Activated CD4-positive, alpha-beta T cell treated with anti-CD3 and anti-CD28 coated beads for 48 hours (primary cell): ENCODE measurements at places on chromosomes 1 and 21.

DNA sequence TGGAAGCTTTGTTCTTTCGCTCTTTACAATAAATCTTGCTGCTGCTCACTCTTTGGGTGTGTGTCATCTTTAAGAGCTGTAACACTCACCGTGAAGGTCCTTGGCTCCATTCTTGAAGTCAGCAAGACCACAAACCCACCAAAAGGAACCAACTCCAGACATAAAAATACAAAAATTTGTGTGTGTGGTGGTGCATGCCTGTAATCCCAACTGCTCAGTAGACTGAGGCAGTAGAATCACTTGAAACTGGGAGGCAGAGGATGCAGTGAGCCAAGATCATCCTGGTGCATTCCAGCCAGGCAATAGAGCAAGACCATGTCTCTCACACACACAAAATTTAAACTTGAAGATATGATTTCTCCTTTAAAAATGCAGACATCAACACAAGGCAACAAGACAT, 1431.7 kb upstream of the B3GALT2 start:
- no peak for DNase-seq

DNA sequence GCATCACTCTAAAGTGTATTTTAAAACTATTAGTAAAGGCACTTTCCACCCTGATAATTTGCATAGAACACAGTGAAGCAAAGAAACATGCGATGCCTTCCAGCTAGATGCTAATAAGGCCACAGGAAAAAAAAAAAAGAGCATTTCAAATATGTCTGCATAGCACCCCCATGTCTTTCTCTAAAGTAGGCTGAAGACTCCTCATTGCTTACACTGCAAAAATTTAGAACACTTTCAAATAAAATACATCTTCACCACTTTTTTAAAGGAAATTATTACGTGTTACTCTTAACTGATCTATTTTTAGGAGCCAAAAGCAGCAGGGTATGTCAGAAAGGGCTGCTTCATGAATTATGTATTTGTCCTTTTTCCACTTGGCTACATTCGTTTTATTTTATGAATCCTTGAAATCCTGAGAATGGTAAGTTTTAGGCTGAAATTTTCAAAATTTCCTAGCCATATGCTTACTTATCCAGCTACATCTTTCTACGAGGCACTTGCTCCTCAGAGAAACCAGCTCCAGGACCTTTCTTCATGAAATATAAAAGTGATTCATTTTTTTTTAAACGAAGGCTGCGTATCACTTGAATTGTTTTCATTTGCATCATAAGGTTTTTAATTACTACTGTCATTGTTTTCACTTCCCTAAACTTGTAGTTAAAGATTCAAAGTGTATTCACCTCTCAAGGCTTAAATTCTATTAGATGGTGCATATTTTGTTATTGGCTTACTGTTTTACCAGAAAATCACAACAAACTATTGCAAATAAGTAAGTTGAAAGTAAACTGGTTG, 513.0 kb downstream of the PTPRC start:
- DNase-seq = no peak

- no peak for DNase-seq
Measured at GRCh38 chr21:43701936-43702784, 16.8 kb upstream of the PDXK start.

GRCh38 chr1:151604291-151604690, 7.6 kb upstream of the SNX27 start:
- no peak for DNase-seq

- DNase-seq = no peak
Measured at GRCh38 chr21:19510057-19510456, 1106.5 kb upstream of the TMPRSS15 start.

DNA sequence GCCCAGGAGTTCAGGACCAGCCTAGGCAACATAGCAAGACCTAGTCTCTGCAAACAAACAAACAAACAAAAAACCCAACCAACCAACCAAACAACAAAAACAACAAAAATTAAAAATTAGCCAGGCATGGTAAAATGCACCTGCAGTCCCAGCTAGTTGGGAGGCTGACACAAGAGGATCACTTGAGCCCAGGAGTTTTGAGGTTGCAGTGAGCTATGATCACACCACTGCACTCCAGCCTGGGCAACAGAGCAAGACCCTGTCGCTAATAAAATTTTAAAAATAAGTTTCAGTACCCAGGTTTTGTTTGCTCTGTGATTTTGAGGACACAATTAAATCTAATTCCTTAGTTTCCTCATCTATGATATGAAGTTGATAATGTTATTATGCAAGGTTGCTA, 201.3 kb downstream of the SLC45A1 start:
- DNase-seq = no peak

DNA sequence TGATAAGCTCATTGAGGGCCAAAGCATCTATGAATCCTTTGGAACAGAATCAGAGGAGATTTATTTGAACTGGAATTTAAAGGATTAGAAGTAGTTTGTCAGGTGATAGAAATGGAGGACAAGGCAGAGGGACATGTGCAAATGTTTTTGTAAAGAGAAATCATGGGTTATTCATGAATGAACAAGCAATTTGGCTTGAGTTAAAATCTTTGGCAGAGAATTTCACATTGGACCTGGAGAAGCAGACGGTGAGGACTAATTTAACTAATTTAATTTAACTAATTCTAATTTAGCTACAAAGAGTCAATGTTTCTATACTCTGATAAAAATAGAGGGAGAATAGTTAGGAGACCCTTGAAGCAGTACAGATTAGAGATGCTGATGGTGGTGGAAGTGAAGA, 36.3 kb downstream of the SNX7 start:
- DNase-seq = no peak

GRCh38 chr1:91578320-91579109, 77.9 kb downstream of the CDC7 start:
- DNase-seq = no peak

DNA sequence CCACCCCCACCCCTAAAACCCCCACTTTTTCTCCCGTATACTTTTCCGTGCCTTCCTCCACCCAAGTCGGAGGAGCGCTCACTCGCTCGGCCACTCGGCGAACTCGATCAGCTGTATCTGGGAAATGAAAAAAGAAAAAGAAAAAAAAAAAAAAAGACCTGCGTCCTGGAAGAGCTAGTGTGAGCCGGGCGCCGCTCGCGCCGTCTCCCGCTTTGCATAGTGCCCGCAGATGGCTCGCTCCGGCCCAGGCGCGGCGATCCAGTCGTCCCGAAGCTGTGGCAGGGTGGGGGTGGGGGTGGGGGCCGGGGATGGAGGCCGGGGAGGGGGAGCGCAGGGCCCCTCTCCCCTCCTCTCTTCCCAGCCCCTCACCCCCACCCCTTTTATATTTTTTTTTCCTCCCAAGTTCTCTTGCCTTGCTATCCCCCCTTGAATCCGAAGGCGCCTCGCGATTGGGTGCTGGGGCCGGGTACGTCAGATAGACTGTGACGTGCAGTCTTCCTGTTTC, 299 bp upstream of the PROX1 start:
- DNase-seq = no peak

GRCh38 chr1:62401034-62401760, 35.7 kb upstream of the USP1 start:
- DNase-seq = no peak

- no peak for DNase-seq
Measured at GRCh38 chr1:14037101-14037847, 337.3 kb downstream of the PRDM2 start.

GRCh38 chr21:45104560-45104959, 30.2 kb downstream of the ADARB1 start:
- DNase-seq = peak; percentile 42

GRCh38 chr21:38126666-38127303, 130.0 kb upstream of the KCNJ15 start:
- peak; percentile 78 for DNase-seq

- no peak for DNase-seq
Measured at GRCh38 chr1:206709322-206709721, 24.6 kb downstream of the MAPKAPK2 start.

GRCh38 chr1:156755527-156755950, 4.1 kb upstream of the HDGF start:
- DNase-seq = no peak
